ENCODE measurements at places on chromosomes 11 and 22.
A peak's percentile ranks its signal among the peaks of the same experiment; 100 is the strongest.

GRCh38 chr22:19893363-19893762, 38.7 kb upstream of the GNB1L start:
- no peak for DNase-seq

DNA sequence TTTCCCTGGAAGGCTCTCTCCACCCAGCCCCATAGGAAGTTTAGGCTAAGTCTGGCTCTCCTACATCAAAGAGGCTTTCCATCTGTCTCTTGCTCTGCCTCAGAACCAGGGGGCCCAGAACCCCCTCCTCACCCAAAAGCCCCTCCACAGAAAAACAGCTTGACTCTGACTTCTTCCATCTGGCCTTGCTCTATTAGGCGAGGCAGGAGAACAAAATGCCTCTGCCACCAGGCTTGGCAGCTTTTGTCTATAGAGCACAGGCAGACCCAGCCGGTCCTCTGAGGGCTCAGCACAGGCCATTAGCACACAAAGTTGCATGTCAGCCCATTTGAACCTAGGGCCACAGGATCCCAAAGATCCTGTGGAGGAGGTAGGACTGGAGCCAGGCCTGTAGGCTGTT, 75.7 kb upstream of the SUSD2 start:
- no peak for DNase-seq

DNA sequence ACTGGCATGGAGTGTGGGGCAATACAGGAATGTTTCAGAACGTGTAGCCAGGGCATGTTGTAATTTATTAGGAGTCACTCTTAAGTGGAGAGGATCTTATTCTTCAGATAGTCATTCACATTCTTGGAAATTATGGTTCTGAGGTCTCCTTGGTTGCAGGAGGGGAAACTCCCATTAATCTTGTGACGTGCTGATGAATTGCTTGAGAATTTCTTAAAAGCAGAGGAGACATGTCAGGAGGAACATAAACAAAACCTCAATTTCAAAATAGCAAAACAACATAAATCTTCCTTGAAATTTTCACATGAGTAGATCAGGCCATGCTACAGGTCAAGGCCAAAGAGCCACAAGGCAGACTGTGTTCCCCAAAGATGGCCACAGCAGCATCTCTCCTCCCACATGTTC, 50.4 kb downstream of the ADM start:
- no peak for DNase-seq

DNA sequence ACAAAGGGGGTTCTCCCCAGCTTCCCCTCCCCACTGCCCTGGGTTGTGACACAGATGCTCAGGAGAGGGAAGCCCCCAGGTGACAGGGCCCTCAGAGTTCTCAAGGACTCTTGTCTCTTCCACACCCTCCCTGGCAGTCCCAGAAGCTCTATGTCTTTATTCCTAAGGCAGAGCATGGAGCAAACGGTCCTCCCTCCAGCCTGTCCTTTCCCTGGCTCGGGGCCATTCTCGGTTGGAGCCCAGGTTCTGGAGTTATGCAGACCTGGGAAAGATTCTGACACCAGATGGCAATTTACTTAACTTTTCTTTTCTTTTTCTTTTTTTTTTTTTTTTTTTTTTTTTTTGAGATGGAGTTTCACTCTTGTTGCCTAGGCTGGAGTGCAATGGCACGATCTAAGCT, 186.6 kb downstream of the CEP164 start:
- DNase-seq, result no peak

DNA sequence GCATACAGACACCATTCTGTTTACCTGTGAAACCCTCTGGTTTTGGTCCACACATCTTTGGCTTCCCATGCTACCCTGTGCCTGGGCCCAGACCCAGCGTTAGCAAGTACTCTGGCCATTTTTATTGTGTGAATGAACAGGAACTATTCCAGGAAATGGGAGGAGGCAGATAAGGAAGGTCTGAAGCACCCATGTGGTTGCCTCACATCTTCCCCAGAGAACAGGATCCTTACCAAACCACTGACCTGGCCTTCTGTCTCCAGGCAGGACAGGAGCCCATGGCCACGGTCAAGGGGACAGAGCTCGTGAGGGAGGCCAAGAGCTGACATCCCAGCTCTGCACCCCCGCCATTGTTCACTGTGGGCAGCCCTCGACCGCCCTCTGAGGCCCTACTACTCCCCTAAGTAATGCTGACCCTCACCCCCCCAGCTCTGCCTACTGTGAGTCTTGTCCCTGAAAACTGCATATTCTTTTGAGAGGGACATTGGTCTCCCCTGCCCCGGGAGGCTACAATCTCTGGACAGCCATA, 97.7 kb upstream of the TP53I11 start:
- no peak for DNase-seq

GRCh38 chr11:119025978-119026766, 4.5 kb downstream of the SLC37A4 start:
- DNase-seq, result no peak

DNA sequence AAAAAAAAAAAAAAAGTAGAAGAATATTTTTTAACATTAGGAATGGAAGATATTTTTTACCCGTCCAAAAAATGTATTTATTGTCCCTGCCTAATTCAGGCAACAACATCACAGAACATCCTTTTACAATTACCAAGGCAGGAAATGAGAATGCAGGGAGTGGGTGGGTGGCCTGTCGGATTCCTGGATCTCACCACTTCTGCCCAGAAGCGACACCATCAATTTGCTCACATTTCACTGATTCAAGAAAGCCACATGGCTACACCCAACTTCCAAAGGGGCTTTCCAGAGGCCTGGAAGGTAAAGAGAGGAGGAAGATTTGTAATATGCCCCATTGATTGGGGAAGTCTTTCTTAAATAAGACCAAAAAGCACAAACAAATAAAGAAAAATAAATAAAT, 93.8 kb upstream of the CLPB start:
- DNase-seq, result no peak

GRCh38 chr11:109808569-109808968, 284.6 kb upstream of the ZC3H12C start:
- no peak for DNase-seq

DNA sequence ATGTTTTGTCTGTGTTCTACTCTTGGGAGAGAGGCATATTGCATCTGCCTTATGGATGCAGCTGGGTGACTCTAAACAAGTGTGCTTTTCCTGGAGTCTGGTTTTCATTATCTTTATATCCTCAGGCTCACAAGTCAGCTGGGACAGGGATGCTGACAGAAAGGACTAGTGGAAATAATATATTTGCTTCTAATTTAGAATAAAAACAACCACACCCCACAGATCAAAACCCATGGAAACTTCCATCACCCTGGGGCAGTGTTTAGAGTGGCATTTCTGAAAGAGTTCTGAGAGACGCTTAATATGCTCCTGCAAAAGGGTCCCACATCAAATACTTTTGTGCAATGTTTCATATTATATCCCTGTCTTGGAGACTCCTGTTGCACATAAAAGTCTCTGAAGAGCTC, 20.8 kb downstream of the KCNE3 start:
- no peak for DNase-seq

DNA sequence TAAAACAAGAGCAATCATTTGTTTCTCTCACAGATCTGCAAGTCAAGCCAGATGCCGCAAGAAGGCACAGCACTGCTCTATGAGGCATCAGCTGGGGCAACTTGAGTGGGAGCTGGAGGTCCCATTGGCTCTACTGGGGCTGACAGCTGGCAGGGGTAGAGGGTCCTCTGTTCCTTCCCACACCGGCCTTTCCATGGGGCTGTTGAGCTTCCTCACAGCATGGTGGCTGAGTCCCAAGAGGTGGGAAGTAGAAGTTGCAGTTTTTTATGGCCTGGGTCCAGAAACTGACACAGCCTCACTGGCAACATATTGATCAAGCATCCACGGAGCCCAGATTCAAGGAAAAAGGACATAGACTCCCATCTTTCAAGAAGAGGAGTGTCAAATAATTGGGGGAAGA, 34.4 kb downstream of the RPL3 start:
- no peak for DNase-seq

- DNase-seq, result no peak
Measured at GRCh38 chr11:1570001-1570453, 2.0 kb downstream of the DUSP8 start.

DNA sequence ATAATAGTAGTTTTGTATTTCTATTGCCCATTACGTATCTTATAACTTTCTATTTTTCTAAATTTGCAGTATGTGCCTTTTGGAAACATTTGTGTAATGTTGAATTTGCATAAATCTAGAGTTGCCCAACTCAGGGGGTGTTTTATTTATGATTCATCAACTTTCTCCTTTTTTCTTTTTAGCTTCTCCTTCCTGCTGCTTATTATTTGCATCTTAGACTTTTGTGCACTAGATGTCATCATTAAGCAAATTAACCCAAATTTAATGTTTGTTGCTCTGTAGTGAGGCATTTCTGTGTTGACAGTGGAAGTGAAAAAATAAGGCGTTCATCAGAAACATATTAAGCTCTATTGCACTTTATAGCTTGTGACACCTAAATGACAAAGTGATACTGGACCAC, 56.2 kb upstream of the ZBED5 start:
- DNase-seq, result peak; percentile 65

- DNase-seq, result peak; percentile 38
Measured at GRCh38 chr22:37999640-38000272, 15.4 kb upstream of the SOX10 start.

DNA sequence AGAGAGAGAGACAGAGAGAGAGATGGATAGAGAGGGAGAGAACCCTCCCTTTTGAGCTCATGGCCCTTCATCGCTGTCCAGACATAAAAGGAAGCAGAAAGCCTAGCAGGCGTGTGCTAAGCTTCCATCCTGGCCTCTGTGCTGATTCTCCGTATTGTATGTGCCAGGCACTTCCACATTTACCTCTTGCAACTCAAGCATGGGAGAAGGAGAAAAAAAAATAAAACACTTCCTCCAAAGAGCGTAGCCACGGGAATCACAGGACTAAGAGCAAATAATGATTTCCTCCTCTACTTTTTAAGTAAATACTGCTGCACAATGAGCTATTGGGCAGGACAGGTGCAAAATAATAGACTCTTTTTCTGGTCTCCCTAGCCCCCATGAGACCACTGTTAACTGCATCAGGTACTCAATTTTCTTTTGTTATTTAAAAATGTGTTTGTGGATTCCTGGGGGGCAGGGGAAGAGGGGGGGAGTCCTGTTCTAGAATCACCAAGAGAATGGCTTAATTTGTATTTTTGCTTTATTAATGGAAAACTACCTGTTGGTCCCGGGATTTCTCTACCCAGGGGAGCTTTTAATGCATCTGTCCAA, 154.3 kb downstream of the NXPE2 start:
- DNase-seq, result peak; percentile 46

- no peak for DNase-seq
Measured at GRCh38 chr11:109433753-109434256, 11.8 kb downstream of the C11orf87 start.

DNA sequence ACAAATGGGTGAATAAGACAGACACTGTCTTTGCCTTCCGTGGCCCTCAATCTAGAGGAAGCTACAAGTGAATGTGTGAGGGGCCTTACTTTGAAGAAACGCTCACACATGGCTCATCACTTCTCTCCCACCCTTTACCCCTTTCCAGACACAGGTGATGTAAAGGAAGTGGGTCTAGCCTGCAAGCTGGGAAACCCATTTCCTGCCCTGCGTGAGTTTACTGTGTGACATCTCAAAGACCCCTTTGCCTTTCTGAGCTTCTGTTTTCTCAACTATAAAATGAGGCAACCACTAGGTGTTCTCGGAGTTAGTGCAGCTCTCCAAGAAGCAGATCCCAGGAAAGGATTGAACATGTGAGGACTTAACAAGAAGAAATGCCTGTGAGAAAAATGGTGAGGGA, 43.1 kb upstream of the LMO2 start:
- no peak for DNase-seq

DNA sequence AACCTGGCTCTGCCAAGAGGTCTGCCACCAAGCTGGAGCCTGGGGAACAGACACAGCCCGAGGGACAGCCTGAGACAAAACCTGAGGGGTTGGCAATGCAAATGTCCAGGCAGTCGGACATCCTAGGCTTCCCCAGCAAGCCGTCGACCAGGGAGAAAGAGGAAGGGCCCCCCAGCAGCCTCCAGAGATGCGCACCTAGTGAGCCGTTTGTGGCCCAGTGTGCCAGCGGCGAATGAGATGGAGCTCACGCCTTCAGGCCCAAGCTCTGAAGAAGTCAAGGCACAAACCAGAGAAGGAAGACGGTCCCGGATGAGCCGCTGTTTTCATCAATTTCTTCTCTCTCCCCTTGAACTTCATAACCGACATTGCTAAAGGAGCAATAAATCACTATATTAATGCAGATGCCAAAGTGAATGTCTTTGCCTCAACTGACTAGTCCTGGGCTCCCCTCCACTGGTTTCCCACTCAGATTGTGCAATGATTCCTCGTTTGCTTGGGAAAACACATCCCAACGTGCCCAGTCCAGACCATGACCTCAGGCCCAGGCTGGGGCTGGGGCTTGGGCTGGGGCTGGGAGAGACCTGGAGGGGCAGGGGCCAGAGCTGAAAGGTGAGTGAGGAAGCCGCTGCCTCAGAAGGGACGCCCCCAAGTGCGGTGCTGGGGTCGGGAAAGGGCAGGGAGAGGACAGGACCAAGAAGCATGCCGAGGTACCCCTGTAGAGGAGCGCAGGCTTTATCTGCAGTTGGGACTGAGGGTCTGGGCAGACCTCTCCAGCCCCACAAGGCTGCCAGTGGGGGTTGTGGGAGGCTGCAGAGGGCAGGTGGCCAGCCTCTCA, 3.5 kb upstream of the DGCR2 start:
- no peak for DNase-seq

GRCh38 chr11:123478352-123478987, 48.4 kb downstream of the GRAMD1B start:
- DNase-seq, result peak; percentile 98

GRCh38 chr11:95708681-95709080, 80.9 kb downstream of the FAM76B start:
- DNase-seq, result no peak

GRCh38 chr11:32729976-32730375, 64.5 kb downstream of the CCDC73 start:
- no peak for DNase-seq

DNA sequence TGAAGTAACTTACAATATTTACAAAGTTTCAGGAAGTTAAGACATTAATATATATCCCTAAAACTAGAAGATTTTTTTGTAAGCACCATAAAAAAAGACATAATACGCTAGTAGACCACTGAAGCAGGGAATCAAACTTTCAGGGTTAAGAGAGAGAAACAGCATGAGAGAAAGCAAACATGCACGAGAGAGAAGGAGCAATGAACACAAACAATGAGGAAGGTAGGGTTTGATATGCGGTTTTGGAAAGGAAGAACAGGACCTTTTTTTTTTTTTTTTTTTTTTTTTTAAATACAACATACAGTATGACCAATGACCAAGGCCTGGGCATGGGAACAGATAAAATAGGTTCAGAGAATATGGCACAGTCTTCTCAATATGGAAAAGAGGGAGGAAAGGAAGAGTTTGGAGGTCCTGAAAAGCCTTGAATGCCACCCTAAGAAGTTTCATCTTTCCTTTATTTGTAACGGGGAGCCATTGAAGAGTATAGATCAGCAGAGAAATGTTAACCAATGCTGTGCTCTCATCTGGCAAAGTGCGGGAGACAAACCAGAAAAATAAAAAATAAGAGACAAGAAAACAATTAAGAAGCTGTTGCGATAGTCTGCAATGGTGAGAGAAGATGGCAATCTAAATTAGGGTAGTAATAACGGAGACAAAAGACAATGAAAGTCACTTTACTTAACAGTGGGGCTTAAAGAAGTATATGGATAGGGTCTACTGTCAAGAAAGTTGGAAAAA, 101.0 kb downstream of the USP35 start:
- DNase-seq, result no peak

GRCh38 chr22:20488946-20489345, 6.6 kb downstream of the KLHL22 start:
- DNase-seq, result no peak

GRCh38 chr11:125300791-125301218, 136.3 kb downstream of the PKNOX2 start:
- DNase-seq, result no peak

- DNase-seq, result no peak
Measured at GRCh38 chr11:95897731-95898130, 26.2 kb downstream of the MTMR2 start.

All from NCI-H526 (cell line).